ENCODE measurements at places on chromosomes 13 and 19. TPM values are rescaled to one million over a fixed set of nuclear protein-coding genes. Genes with fewer than 3 reads are reported as not detected.

Gene FGF14
- not detected for total RNA-seq

Gene TTC9B
- total RNA-seq, result not detected

DNA sequence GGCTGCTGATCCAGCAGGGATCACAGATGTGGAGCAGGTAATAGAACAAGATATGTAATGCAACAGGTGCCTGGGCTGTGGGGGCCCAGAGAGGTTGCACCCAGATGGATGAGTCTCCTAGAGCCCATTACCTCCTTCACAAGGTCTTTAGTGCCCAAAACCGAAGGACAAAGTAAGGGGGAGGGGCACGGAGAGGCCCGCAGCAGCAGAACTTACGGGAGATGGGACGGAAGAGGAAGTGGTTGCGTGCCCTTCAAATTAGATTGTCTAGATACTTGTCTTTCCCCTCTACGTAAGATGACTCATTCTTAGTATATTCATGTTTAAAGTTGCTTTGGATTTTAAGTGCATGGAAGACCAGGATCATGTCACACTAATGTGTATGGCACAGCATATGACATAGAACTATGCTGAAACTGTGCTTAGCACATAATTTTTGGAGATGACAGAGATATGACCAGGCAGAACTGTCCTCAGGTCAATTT lies 5.7 kb upstream of the MRPS31 start:
- DNase-seq, result no peak

GRCh38 chr19:18533058-18533457 lies 10.3 kb downstream of the FKBP8 start:
- DNase-seq, result no peak

GRCh38 chr13:80133631-80134261 lies 207.2 kb downstream of the SPRY2 start:
- DNase-seq, result no peak

GRCh38 chr13:80341756-80342370 lies 937 bp upstream of the SPRY2 start:
- DNase-seq, result peak; percentile 15

DNA sequence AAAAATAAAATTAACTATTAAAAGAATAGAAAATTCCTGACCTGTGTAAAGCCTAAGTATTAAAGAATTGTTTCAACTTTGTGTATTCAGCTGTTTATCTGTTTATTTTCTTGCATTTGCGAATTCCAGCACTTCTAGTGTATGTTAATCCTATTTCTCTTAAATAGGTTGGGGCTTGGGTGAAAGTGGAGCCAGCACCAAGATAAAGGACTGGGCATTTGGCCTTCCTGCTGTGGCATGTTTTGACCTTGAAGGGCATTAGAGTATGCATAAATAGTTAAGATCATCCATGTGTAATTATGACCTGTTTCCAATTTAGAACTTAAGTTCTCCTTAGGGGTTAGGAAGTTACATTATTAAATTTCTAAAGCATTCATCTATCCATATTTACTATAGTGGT lies 151.3 kb downstream of the NBEA start:
- no peak for DNase-seq

DNA sequence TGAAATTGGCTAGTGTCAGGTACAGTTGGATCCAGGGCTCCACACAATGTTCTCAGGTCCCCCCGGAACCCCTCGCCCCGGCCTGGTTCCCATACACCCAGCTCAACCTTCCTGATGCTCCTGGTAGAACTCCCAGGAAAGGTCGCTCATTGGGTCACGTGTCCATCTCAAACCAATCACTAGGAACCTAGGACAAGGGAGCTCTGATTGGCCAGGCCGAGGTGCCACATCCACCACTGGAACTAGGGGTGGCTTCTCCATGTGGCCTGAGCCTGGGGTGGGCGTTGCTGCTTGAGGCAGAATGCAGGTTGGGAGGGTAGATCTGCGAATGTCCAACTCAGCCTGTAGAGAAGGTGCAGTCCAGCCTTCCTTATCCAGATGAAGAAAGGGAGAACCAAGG lies 6.9 kb upstream of the MEF2B start:
- peak; percentile 20 for DNase-seq

- peak; percentile 95 for DNase-seq
Observed at GRCh38 chr19:38003438-38004185, 96.6 kb downstream of the SIPA1L3 start.

GRCh38 chr19:32219881-32220472 lies 125.4 kb upstream of the ZNF507 start:
- DNase-seq, result no peak

GRCh38 chr19:574658-575526 lies 2.5 kb downstream of the BSG start:
- DNase-seq, result no peak

DNA sequence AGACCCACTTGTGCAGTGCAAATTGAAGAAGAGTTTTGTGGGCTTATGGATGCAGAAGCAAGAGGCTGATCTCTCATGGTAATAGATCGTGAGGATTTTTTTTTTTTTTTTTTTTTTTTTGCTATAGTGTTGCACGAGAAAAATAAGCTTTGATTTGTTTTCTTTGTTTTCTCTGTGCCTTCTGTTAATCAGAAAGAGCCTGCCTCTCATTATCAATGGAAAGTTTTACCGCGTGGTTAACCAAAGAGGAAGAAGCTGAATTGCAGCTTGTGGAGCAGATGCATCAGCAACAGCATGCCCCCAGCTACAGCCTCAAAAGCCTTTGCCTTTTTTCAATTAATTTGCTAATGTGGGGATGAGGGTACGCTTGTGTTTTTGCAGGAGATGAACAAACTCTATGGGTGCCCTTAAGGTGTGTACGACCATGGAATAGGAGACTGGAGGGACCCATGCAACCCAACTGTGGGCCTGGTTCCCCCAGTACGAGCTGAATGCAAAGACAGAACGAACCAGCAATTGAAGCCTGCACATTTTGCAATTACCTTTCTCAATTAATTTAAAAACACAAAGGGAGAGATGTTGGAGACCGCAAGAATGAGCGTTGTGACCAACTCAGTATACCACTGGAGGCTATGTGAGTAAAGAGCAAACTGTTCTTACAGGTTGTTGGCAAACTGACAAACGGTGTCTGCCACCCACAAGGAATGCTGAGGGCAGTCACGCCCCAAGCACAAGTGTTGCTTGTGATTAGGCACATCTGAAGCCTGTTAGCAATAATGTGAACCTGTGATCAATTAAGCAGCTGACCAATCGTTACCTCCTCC lies 58.6 kb upstream of the SPRY2 start:
- DNase-seq, result no peak

DNA sequence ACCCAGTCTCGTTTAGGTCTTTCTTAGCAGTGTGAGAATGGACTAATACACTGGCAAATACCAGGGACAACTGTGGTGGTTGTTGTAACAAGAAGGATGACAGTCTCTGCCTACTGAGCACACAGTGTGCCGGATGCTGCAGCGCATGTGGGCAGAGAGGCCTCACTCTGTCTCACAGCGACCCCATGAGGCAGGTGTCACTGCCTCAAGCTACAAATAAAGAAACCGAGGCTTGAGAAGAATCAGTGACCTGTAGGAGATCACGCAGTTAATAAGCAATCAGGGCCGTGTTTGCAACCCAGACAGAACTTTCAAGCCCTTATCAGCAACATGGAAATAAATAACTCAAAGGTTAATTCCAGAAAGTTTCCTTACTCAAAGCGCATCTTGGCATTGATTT lies 40.5 kb upstream of the GAS6 start:
- DNase-seq, result no peak

DNA sequence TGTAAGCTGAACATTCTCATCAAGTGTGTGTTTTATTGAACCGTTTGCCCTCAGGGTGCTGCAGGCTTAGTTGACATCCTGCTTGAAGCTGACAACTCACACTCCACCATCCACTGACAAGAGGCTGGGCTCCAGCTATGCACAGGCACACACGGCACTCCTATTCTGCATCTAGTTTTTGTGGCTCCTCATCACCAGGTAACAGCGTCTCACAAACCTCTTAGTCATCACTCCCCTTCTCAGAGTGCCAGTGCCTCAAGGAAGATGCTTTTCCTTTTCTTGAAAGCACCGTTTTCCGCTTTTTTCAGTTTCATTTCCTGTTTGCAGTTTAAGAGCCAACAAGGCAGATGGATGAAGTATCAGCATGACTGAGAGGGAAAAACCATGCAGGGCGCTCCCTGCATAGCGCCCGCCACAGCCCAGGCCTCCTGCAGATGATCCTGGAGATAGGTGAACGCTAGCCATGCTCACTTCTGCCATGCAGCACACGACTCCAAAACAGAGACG lies 491.2 kb downstream of the COG6 start:
- no peak for DNase-seq

- no peak for DNase-seq
Observed at GRCh38 chr19:43956827-43957226, 5.8 kb downstream of the ZNF221 start.

GRCh38 chr13:102897371-102898138 lies 51.7 kb downstream of the ERCC5 start:
- DNase-seq, result no peak

DNA sequence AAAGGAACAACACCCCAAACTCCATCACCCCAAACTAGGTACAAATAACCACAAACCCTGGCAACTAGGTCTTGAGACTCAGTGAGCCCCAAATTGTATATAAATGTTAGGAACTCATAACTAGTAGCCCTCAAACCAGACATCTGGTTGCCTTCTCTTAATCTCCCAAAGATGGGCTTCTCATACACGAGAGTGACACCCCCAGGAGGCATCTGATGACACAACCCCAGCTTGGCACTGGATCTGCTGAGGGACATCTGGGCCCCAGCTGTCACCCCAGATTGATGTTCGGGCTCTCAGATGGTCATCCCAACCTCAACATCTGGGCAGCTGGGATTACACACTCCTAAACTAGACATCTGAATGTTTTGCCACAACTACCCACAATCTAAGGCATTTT lies 14.8 kb downstream of the RABAC1 start:
- DNase-seq, result no peak

DNA sequence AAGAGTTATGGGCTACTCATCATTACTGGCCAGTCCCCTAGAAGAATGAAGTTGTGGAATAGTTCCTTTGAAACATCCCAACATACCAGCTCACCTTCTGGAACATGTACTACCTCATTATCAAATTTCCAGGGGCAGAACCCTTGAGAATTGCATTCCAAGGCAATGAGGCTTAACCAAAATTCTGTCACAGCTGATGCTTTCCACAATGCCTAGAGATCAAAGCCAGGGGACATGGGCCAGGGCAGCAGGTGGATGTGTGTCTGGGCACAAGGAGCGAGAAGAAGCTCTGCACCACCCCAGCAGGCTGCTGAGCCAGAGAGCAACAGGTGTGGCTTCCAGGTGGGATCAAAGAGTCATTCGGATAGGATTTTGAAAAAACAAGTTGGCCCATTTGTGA lies 362.1 kb downstream of the EFNB2 start:
- no peak for DNase-seq

- peak; percentile 13 for DNase-seq
Observed at GRCh38 chr13:63435667-63436324, 2020.1 kb upstream of the PCDH20 start.

Measured in MG63 (cell line).